ENCODE measurements at places on chromosomes 5 and 9.

GRCh38 chr5:134084570-134084969 is 29.9 kb upstream of the TCF7 start:
- DNase-seq = no peak

- no peak for DNase-seq
These were observed 405.3 kb upstream of the RGMB start for GRCh38 chr5:98368141-98368540.

- DNase-seq = no peak
These were observed 24.0 kb downstream of the RAPGEF1 start for GRCh38 chr9:131715906-131716305.

DNA sequence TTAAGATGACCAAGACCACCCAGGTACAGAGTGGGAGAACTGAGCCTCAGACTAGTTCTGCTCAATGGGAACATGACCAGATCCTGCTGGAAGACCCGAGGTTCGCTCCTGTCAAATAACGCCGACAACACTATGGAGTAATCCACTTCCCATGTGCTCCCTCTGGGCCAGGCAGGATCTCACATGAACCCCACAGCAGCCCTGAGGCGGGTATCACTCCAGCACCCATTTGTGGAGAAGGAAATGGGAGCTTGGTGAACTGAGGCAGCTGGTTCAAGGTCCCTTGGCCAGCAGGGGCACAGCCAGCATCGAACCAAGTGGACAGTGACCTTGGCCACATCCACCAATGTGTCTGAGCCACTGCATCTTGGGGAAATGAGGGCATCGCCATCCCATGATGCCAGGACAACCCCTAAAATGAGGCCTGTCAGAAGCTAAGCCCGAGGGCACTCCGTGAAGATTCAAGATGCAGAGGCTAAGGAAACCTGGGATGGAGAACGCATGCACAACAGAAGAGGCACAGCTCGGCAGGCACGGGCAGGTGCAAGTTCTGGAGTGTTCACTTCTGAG is 8.5 kb downstream of the ANKS6 start:
- DNase-seq = no peak

GRCh38 chr9:128025736-128026135 is 41.4 kb downstream of the NAIF1 start:
- DNase-seq = no peak

DNA sequence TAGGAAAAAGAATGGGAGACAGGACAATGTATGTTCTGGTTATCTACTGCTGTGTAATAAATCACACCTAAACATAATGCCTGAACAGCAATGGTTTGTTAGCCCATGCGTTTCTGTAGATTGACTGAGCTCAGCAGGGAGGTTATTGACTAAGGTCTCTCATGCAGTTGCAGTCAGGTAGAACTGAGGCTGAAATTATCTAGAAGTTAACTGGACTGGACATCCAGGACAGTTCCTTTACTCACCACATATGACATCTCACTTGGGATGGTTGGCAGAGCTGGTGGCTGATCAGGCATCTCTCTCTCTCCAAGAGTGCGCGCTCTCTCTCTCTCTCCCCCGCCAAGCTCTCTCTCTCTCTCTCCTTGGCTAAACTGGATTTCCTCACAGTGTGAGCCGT is 8.9 kb upstream of the FOXB2 start:
- DNase-seq = no peak

DNA sequence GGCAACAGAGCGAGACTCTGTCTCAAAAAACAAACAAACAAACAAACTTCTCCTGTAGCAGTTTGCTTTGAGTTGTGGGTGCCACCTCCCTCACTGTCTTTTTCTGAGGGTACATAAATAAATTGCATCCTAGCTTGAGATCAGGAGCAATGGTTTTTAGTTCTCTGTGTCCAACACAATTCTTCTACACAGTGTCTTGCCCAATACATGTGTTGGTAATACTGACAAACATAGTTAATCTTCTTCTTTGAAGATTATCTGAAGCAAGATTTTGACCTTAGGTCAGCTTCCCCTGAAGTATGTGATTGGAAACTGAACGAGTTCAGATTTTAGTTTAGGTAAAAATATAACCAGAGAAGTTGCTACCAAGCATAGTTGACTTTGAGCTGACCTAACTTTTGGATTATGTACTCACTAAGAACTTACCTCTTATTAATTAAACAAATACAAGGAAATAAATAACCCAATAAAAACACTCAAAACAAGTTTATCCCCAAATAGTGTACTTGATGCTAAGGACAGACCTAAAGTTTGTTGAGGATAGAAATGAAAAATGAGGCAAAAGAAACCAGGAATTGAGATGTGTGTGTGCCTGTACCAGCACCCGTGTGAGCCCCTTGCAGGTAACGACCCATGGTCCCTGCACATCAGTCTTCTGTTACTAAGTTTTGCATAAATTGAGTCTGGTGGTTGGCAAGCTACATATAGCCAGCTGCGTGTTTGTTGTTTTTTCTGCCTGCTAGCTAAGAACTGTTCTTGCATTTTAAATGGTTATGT is 16.2 kb downstream of the TJP2 start:
- no peak for DNase-seq

DNA sequence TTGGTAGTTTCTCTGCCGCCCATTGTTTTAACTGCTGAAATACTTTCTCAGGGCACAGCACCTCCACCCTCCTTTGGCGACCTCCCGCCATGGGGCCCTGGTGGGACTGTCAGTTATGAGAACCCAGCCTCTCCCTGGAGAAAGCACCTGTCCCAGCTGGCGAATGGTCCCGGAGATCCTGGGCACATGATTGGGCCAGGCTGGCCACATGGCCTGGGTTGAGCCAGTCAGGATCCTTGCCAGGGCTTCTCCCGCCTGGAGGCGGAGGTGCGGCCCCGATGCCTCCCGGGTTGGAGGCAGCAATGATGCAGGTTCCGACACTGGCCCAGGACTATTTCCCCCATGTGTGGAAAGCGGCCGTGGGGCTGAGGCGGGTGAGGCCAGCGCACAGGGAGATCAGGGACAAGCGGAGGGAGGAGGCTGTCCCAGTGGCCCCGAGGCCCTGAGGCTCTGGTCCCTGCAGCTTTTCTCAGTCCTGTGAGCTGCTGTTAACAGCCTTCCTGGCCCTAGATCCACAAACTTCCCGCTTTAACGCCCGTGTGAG is 13.6 kb downstream of the UNC5A start:
- DNase-seq = no peak

- DNase-seq = no peak
These were observed 83.2 kb downstream of the CDH9 start for GRCh38 chr5:26955161-26955560.

GRCh38 chr5:79544131-79544530 is 30.2 kb upstream of the HOMER1 start:
- no peak for DNase-seq

GRCh38 chr5:91179018-91179417 is 204.1 kb downstream of the ARRDC3 start:
- DNase-seq = no peak

DNA sequence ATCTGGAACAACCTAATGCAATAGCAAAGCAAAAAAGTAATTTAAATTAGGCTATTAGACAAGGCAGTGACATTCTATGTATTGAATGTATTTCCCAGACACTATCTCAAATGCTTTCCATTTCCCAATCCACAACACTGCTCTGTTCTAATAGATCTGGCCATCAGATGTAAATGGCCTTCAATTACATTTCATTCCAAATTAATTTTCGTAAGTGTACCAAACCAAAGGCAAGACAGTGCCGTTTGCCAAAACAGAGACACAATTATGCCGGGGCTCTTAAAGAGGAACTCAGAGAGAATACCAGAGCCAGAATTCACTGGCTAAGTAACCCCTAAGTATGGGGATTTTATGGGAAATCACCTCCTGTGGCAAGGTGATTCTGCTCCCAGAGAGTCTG is 63.1 kb downstream of the GNAQ start:
- no peak for DNase-seq

GRCh38 chr9:68966496-68966944 is 47.4 kb downstream of the PRKACG start:
- no peak for DNase-seq

- no peak for DNase-seq
These were observed 6.2 kb downstream of the OBP2A start for GRCh38 chr9:135552021-135552697.

GRCh38 chr5:36198281-36198680 is 43.4 kb downstream of the NADK2 start:
- DNase-seq = no peak

- DNase-seq = peak; percentile 30
These were observed 14.1 kb downstream of the TRIM7 start for GRCh38 chr5:181190711-181191525.

DNA sequence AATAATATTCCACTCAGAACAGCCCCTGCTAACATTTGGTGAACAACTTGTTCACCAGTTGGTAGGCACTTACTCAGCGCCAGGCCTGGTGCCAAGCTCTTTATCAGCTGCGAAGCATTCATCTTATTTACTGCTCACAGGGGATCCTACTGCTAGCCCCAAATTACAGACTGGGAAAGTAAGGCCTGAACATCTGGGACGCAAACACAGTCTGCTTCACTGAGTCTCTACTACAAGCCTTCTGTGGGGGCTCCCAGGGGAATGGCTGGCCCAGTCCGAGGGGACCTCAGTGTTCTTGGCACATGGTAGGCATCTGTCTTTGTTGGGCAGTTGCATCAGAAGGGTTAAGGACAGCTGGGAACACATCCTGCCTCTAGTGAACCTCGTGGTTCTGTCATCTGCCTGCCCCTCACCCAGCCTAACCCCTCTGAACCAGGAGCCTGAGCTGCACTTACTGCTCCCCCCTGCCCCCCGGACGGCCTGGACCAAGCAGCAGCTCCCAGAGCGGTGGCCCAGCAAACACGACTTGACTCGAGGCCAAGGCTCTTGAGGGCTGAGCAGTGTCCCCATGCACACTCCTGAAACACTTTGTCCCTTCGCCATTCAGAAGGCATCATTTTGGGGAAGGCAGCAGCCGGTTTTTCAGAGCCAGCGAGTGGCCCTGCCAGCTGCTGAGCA is at the start of gene PHYHD1:
PHYHD1 (plus strand) TSS at position 602 of the 678 bp plus-strand sequence. CDS start 1,342 bp downstream, outside the sequence.
- DNase-seq = no peak

DNA sequence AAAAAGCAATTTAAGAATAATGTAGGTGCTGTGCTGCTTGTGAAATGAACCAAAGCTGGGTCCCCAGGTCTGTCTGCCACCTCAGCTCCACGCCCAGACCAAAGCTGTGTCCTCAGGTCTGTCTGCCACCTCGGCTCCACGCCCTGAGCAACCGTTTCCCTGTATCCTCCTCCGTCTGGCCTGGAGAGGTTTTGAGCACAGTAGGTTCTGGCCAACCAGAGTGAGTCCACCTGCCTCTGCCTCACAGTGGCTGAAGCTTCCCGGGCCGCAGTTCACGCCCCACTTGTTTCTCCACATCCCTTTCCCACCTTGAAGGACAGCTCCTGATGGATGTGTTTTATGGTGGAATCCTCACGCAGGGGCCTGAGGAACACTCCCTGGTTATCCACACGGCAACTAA is 120.5 kb downstream of the ADAMTS2 start:
- DNase-seq = no peak

DNA sequence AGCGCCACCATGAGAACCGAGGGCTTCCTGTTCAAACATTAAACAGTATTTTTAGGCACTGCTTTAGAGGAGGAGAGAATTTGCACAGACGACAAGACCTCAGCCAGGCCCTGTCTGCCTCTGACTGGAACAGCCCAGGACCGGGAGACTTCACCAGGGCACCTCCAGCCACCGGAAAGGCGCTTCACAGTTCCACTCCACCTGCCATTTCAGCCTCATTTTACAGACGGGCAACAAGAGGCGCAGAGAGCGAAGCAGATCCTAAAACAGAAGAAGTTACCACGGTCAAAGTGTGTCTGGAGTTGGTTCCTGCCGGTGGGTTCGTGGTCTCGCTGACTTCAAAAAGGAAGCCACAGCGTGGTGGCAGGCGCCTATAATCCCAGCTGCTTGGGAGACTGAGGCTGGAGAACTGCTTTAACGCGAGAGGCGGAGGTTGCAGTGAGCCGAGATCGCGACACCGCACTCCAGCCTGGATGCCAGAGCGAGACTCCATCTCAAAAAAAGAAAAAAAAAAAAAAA is 28.4 kb downstream of the COL23A1 start:
- no peak for DNase-seq

GRCh38 chr5:66443462-66444130 is 152.6 kb upstream of the MAST4 start:
- no peak for DNase-seq

- DNase-seq = no peak
These were observed 31.7 kb upstream of the CCL21 start for GRCh38 chr9:34741628-34742027.

- no peak for DNase-seq
These were observed 37.6 kb downstream of the SYK start for GRCh38 chr9:90839183-90839728.

DNA sequence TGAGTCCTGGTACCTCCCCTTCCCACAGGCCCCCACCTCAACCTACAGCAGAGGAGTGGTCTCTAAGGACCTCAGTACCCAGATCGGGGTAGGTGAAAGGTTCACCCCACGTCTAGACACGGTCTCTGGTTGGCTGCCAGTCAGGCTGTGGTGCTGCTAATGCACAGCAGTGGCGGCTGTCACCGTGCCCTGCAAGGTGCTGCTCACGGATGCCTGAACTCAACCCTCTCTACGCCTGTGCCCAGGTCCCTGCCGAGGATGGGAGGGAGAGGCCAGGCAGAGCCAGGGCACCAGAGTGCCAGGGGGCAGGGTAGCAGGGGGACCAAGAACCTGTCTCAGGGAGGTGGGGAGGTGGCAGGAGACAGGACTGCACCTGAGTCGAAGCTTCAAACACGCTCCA is 14.3 kb downstream of the IER5L start:
- DNase-seq = no peak

DNA sequence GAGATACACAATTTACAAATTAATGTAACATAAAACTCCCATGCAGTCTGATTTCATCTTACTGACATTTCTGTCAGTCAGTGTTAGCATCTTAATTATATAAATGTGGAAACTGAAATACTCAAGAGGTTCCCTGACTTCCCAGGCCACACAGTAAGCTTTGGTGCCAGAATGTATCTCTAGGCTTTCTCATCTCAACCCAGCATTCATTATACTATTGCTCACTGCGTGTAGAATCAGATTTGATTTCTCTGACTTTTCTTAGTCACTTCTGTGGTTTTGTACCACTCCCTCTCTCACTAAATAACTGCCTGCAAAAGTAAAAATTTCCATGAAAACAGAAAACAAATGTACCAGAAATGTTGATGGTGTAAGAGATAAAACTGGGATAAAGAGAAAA is 31.7 kb upstream of the CDKN2B start:
- no peak for DNase-seq

GRCh38 chr9:80649001-80649420 is 1040.3 kb downstream of the TLE1 start:
- no peak for DNase-seq

DNA sequence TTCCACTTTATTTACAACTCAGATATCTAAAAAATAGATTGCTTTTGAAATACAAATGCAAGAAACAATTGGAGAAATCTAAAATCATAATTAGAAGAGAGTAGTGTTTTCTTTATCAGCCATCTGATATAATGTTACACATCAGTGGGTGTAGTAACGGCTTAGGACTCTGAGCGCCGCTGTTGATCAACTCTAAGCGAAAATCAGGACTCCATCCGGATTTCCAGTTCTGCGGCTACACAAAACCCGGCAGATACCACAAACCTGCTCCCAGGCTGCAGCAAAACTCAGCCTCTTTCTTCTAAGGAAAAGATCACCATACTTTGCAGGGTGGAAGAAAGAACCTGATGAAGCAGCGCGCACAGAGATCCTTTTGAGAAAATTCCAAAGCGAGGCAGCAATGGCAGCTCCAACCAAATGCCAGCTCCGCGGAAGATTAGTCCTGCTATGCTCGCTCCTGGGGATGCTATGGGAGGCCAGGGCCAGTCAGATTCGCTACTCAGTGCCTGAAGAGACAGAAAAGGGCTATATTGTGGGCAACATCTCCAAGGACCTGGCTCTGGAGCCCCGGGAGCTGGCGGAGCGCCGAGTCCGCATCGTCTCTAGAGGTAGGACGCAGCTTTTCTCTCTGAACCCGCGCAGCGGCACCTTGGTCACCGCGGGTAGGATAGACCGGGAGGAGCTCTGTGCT is at the start of gene PCDHGA9:
PCDHGA9 (plus strand) TSS at position 226 of the 691 bp plus-strand sequence; CDS start at position 401, 175 bp downstream.
- DNase-seq = no peak

Measured in stimulated activated effector memory CD8-positive, alpha-beta T cell treated with anti-CD3 and anti-CD28 coated beads, Interleukin-12 subunit alpha, Interleukin-12 subunit beta, amount 100 ng/mL, for 72 hours (primary cell).